ENCODE measurements at places on chromosomes 3 and 15.

DNA sequence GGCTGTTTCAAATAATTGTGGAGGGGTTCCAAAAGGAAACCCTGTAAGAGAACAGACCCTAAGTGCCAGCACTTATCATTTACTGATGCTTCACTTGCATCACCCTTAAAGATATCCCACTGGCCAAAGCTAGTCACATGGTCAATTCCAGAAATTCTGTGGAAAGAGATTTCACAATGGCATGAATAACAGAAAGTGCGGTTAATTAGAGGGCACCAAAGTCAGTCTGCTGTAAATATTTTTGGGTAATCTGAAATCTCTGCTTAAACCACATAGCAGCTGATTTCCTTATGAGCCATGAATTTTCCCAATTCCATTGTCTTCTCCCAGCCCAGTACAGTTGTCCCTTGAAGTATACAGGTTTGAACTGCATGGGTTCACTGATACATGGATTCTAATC is 346.1 kb downstream of the SI start:
- DNase-seq: no peak

DNA sequence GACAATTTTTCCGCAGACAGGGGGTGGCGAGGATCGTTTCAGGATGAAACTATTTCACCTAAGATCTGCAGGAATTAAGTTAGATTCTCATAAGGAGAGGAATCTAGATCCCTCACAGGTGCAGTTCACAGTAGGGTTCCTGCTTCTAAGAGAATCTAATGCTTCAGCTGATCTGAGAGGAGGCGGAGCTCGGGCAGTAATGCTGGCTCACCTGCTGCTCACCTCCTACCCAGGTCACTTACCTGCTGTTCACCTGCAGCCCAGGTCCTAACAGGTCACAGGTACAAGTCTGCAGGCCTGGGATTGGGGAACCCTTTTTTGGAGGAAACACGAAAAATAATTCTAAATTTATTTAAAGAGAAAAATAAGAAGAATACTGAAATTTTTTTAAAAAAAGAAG is 406.8 kb downstream of the MCTP2 start:
- DNase-seq: no peak

- DNase-seq: no peak
Measured at GRCh38 chr15:48507416-48508065, 138.0 kb downstream of the FBN1 start.

DNA sequence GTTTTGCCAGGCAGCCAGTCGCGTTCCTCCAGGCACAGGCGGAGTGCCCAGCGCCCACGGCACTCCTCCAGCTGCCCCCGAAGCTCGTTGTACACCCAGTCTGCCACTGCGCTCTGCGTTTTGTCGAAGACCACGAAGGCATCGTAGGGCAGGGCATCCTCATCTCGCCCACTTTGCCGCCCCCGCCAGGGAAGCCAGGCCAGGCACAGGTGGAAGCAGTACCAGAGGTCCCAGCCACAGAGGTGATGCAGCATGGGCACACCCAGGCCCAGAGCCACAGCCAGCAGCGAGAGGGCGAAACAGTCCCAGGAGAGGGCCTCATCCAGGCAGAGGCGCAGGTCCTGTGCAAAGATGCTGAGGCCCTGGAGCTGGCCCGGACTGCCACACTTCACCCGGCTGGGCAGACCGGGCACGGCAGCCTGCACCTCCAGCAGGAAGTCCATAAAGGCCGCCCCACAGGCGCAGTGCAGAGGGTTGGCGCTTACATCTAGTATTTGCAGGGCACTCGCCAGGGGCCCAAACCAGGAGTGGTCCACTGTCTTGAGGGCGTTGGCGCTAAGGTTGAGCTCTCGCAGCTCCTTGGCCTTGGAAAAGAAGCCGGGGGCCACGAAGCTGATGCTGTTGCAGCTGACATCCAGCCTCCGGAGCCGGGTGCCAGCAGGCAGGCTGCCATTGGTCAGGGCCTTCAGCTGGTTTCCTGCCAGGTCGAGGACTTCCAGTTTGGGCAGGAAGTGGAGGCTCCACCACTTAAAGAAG is 3.7 kb downstream of the TLR9 start:
- no peak for DNase-seq

- no peak for DNase-seq
Measured at GRCh38 chr15:99706557-99707303, 26.5 kb downstream of the LYSMD4 start.

DNA sequence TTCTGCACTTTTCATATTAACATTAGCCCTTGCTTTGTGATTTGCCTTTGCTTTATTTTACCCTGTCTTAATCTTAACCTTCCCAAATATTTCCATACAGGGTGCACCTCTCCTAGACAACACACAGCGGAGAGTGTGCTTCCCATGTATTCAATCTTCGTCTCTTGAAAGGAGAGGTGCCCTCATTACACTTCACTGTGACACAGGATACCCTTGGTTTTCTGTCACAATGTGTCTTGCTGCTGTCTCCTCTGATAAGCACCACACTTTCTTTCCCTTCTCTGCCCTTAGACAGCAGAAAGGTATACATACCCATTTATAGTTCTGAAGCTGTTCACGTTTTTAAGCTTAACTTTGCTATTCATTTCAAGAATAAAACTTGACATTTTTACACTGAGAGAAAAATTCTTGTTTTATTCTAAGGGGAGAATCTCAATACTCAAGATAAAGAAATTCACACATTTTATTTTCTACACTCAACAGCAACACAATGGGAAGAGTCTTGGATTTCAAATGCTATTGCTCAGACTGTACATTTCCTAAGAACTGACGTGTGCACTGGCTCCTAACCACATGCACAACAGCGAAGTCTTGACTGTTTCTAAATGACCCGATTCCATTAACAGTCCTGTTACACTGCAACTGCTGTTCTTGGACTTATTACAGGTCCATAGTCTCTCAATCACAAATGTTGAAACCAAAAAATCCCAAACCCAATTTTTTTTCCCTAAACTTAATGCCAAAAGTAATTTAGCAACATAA is 21.1 kb downstream of the ZXDC start:
- DNase-seq: no peak

GRCh38 chr3:178393824-178394223 is 142.4 kb upstream of the KCNMB2 start:
- DNase-seq: no peak

DNA sequence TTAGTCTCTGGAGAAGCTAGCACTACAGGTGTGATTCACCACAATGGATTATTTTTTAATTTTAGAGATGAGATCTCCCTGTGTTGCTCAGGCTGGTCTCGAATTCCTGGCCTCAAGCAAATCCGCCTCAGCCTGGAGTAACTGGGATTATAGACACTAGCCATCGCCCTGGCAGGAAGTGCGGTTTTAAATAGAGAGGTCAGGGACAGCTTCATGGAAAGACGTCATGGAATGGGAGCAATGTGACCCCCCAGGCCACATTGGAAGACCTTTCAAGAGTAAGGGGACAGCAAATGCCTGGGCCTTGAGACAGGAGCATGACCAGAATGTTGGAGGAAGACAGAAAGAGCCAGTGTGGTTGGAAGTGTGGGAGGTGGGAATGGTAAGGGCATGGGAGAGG is 2.2 kb upstream of the ISG20 start:
- no peak for DNase-seq

DNA sequence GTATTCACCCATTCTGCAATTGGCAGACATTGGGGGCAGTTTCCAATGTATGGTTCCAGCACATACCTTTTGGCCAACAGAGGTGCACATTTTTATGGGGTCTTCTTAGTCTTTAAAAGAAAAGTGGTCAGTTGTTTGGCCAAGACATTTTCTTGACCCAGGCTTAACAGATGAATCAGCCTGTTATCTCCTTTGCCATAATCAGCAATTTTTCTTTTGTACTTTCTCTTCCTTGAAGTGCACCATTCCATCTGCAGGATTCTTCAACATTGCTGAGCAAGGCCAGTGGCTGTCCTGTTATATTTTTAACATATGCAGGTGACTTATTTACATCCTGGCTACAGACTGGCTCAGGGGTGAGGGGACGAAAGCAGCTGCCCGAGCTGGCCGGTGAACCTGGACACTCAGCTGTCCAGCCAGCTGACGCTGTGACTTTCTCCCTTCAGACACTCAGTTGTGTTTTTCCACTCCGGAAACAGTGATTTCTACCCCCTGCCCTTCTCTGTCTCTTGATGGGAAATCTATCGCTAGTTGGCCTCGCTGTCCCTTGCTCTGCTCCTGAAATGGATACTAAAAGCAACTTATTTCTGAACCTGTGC is 96.5 kb upstream of the TNFAIP8L3 start:
- DNase-seq: peak; percentile 82

DNA sequence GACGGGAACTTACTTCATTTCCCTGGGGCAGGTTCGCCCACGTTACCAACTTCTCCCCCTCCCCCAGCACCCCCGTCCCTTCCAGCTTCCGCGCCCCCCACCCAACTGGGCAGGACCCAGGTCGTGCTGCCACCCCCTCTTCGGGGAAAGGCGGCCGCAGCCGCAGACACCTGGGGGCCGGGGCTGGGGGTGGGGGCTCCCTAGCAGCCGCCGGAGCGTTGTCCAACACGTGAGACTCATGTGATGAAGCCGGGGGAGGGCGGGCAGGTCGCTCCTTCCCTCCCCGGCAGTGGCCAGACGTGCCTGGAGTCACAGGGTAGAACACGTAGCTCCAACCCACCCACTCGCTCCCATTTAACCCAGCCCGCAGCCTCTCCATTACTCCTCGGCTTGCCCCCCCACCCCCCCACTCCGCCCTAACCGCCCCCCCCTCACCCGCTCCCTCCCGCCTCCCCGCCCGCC is 240 bp upstream of the BHLHE40 start:
- peak; percentile 98 for DNase-seq

GRCh38 chr3:68256635-68257223 is 602.3 kb upstream of the SUCLG2 start:
- no peak for DNase-seq

GRCh38 chr3:17151598-17152373 is 267.0 kb downstream of the PLCL2 start:
- DNase-seq: no peak

DNA sequence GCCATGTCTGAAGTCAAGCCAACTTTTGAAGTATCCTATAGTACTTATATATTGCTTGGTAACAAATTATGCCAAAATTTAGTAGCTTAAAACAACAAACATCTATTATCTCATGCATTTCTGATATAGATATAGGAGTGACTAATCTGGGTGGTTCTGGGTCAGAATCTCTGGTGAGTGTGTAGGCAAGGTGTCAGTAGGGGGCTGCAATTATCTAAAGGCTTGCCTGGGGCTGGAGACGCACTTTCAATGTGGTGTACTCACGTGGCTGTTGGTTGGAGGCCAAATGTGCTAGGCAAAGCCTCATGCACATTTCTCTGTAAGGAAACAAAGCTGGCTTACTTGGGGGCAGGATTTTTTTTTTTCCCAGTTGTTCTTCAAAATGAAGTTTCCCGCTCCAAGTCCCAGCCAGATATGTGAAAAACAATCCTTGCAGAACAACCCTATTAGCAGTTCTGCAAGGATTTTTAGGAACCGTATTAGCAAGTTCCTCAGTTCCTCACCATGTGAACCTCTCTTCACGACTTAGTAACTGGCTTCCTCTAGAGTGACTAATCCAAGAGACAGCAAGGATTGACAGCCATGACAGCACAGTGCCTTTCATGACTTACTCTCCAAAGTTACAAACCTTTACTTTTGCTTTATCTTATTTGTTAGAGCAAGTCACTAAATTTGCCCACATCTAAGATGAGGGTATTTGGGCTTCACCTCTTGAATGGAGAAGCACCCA is 25.8 kb downstream of the GREM1 start:
- no peak for DNase-seq

- no peak for DNase-seq
Measured at GRCh38 chr3:57009367-57009766, 51.1 kb upstream of the SPATA12 start.

- DNase-seq: no peak
Measured at GRCh38 chr15:46441294-46442062, 806.6 kb downstream of the SQOR start.

GRCh38 chr3:183265834-183266417 is 12.9 kb downstream of the B3GNT5 start:
- DNase-seq: no peak

DNA sequence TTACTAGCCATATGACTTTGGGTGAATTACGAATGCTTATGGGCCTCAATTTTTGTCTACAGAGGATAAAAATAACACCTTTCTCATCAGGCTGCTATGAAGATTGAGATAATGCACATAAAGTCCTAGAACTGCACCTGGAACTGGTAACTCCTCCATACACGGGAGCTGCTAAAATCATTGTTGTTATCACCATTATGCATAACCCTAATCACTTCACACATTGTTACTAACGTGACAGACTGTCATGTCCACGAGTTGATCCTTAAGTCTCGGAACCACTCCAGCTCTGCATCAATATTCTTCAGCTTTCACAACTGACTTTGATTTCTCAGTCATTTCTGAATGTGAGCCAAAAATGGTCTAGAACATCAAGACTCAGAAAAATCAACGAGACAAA is 64.1 kb downstream of the RFTN1 start:
- no peak for DNase-seq

DNA sequence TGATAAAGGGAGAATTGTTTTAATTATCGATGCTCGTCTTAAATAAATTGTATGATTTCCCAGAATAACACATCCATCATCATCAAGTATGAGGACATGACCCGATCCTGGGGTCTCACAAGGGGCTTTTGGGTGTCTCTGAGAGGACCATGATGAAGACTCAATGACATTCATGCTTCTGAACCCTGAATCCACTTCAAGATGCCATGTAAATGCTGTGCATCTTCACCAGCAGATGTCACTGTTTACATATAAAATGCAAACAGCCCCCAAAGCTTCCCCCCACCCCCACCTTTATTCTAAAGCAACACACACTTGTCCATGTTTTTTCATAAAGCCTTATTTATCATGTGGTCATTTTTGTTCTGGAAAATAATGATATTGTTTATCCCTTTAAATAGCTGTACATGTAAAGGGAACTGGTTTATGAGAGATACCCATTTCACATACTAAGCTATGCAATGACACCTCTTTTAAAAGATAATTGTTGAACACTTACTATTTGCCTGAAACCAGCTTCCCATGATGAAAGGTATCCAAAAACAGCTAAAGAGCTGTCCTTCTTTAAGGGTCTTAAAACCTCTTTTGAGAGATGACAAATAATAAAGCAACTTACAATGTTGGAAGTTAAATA is 69.7 kb upstream of the UBE3A start:
- DNase-seq: no peak

- no peak for DNase-seq
Measured at GRCh38 chr3:156687023-156687422, 12.6 kb downstream of the TIPARP start.

DNA sequence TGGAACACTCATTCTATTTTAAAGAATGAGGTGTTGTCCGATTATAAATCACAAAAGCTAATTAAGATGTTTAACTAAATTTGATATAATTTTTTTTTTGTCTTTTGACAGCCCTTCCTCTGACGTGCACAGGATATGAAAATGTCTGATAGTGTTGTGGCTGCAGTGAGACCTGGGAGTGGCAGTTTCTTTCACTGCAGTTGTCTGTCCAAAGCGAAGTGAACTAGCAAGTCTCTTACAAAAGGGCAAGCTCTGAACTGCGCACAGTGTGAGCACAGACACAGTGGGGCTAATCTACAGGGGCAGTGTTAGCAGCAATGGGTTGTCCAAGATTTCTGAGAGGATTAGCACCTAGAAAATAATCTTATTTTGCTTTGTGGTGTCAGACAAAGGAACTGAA is 29.1 kb upstream of the MYRIP start:
- no peak for DNase-seq

- DNase-seq: no peak
Measured at GRCh38 chr3:71680603-71681002, 44.6 kb downstream of the EIF4E3 start.
